ENCODE measurements at places on chromosomes 13 and 19.

DNA sequence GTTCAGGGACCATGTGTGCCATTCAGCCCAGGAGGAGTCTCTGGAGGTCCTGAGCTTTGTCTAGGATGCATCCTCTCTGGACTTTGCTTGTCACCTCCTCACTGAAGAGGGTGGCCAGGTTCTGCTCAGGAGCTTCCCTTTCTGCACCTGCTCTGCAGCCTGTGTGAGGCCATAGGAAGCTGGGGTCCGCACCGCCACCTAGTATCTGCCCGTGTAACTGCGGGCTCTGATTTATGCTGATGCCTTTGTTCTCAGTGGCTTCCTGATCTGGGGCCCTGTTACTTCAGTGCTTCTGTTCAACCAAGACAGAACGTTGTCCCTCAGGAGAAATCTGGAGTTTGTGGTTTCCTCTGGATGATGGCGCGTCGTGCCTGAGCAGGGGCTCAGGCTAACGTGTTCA, 15.5 kb downstream of the ZNF610 start:
- no peak for DNase-seq

- no peak for DNase-seq
Measured at GRCh38 chr19:18373892-18374629, 11.9 kb upstream of the GDF15 start.

- no peak for DNase-seq
Measured at GRCh38 chr19:12946731-12947496, 1.3 kb downstream of the RAD23A start.

GRCh38 chr19:3866910-3867638, 1.8 kb downstream of the ZFR2 start:
- no peak for DNase-seq

DNA sequence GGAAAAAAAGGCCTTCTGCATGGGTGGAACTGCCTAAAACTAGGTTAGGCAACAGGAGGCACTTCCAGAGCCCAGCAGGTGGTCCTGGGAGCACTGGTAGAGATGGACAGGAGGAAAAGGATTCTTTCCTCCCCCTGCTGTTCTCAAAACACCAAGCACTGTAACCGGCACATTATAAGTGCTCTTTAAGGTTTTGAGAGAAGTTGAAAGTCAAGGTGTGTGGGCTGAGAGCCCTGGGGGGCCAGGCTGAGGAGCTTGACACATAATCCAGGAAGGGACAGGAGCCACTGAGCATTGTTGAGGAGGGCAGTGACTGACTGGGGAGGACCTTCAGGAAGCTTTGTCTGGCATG, 32.3 kb downstream of the SPATA13 start:
- no peak for DNase-seq

- no peak for DNase-seq
Measured at GRCh38 chr13:112764864-112765561, 75.2 kb downstream of the ATP11A start.

- no peak for DNase-seq
Measured at GRCh38 chr19:17841810-17842662, 5.7 kb downstream of the JAK3 start.

- DNase-seq: no peak
Measured at GRCh38 chr19:778910-779653, 18.2 kb upstream of the PTBP1 start.

Data from vagina (tissue), 2 donors.